NCI-H2107 (cell line): ENCODE measurements at places on chromosomes 3 and 15.

DNA sequence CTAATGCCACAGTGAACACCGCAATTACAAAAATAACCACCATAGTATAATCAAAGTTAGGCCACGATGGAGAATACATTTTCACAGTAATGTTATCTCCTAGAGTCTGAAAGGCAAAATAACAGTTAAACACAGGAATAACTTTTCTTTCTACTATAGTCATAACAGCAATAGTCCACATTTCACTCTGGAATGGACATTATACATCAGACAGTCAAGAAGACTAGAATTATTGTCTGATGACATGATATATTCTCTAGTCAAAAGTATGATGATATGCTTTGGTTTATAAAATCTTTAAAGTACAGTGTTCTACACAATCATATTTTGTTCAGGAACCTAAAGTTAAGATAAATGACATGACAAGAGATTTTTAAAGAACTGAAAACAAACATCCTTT, 18.0 kb downstream of the SPPL2A start:
- DNase-seq, result no peak

DNA sequence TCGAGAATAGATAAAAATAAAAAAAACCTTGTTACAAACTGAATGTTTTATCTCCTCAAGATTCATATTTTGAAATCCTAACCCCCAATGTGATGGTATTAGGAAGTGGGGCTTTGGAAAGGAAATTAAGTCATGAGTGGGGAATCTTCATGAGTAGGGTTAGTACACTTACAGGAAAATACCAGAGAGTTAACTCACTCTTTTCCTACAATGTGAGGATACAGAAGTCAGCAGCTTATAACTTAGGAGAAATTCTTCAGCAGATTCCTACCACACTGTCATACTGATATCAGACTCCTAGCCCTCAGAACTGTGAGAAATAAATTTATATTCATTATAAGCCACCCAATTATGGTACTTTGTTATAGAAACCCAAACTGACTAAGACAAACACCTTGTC, 453.1 kb downstream of the GBE1 start:
- DNase-seq, result no peak

GRCh38 chr3:43256714-43257461, 29.5 kb upstream of the SNRK start:
- no peak for DNase-seq

DNA sequence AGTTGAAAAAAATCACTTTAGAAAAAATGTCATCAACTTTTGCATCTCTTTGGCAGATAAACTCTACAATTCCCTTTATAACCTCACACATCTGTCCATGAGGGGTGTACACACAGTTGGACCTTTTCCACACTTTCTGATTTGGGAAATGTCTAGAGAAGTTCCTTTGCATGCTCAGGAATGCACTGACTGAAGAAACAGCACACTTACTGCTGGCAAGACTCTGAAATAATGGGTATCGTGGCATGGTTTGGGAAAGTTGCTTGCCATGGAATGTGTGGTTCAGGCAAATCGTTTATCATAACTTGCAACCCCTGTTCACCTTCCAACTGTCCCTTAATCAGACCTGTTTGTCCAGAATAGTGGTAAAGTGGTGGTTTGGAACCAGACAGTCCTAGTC, 135.3 kb upstream of the TGFBR2 start:
- DNase-seq, result no peak

DNA sequence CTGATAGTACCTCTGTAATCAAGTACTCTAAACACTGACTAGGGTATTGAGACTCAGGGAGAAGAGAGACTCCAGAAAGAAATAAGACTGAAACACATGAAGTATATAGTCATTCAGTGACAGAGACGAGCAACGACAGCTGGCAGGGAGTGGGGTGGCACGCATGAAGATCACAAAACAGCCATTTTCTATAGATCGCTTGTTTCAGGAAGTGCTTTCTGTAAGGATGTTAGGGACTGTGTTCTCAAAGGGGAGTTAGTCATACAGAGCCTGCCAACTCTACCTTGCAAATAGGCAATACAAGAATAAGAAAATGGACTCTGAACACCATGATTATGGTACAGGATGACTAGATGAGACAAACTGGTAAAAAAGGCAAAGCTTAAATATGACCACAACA, 139.5 kb downstream of the TBL1XR1 start:
- DNase-seq, result no peak

DNA sequence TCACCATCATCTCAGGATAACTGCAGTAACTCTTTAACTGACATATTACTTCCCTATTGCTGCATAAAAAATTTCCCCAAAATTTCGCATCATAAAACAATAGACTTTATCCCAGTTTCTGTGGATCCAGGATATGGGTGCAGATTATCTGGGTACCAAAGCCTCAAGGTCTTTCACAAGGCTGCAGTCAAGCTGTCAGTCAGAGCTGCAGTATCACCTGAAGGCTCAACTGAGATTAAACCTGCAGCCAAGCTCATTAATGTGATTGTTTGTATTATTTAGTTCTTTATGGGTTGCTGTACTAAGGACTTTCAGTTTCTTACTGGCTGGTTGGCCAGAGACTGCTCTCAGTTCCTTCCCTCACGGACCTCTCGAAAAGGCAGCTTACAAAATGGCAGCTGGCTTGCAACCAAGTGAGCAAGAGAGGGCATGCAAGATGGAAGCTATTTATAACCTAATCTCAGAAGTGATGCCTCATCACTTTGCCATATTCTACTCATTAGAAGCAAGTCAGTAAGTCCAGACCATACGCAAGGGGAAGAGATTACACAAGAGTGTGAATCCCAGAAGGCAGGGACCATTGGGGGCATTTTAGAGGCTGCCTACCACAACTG, 54.9 kb downstream of the DCUN1D1 start:
- DNase-seq, result no peak

DNA sequence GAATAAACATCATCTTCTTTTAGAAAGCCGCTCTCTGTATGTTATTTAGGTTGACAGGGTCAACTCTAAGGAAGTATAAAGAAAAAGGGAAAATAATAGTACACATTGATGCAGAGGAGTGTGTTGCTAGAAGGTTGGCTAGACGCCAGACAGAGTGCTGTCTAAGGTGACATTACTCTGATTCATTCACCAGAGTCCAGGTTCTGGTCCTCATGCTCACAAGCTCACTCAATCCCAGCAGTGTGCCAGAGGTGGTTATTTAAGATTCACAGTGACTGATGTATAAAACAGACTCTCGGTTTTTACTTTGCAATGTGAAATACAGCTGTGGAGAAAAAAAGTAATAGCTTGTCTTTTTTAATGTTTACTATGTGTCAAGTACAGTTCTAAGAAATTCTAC, 1.7 kb downstream of the CFAP44 start:
- no peak for DNase-seq

DNA sequence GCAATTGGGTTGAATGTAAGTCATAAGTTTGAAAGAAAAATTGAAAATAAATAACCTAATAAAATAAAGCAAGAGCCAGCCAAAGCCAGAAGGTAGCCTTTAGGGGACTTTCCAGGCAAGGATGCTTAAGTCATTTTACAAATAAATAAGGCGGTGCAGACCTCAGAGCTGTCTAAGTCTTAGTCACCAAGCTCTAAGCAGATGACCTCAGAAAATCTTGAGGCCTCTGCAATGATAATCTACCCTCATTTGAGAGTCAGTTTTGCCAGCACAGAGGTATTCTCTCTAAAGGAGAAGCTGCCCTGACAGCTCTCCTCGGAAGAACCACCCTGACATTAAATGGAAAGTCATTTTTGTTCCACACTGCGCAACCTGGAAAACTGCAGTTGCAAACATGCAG, 113.9 kb downstream of the OXNAD1 start:
- no peak for DNase-seq

DNA sequence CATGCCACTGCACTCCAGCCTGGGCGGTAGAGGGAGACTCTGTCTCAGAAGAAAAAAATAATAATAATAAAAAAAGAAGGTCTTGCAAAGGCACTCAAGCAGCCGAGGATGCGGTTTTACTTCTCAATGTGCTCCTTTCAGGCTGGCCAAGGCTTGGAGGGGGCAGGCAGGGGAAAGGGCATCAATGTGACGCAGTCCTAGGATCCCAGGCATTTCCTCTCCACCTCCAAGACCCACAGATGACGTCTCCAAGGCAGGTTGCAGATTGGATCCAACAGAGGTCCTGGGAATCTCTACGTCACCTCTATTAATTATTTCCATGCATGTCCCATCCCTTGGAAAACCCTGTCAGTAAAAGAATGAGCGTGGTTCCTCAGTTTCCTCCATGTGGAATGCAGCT, 56.2 kb downstream of the FAM43A start:
- DNase-seq, result no peak

- peak; percentile 60 for DNase-seq
These were observed 24.4 kb upstream of the TXNRD3 start for GRCh38 chr3:126679318-126679751.

- peak; percentile 70 for DNase-seq
These were observed 12.9 kb downstream of the C15orf62 start for GRCh38 chr15:40782609-40783227.

DNA sequence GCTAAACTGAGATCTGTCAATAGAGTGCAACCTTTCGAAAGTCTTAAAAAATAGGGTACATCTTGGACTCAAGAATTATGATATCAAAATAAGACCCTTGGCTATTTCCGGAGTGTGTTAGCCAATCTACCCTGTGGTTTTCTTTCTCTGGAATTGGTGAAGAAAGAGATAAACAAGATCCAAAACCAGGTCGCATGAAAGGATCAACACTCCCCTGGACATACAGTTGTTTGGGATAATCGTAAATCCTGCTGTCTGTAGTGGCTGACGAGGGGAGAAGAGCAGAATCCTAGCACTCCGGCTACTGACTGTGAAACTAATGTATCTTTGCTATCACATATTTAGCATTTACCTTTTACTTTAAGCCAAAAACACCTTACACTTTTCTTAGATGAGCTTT, 30.9 kb downstream of the FNDC3B start:
- no peak for DNase-seq

- DNase-seq, result no peak
These were observed 54.5 kb upstream of the CHRNA7 start for GRCh38 chr15:31975830-31976229.

GRCh38 chr3:183226333-183226890, 26.6 kb upstream of the B3GNT5 start:
- DNase-seq, result no peak

GRCh38 chr15:98755138-98755537, 106.8 kb downstream of the IGF1R start:
- DNase-seq, result no peak

DNA sequence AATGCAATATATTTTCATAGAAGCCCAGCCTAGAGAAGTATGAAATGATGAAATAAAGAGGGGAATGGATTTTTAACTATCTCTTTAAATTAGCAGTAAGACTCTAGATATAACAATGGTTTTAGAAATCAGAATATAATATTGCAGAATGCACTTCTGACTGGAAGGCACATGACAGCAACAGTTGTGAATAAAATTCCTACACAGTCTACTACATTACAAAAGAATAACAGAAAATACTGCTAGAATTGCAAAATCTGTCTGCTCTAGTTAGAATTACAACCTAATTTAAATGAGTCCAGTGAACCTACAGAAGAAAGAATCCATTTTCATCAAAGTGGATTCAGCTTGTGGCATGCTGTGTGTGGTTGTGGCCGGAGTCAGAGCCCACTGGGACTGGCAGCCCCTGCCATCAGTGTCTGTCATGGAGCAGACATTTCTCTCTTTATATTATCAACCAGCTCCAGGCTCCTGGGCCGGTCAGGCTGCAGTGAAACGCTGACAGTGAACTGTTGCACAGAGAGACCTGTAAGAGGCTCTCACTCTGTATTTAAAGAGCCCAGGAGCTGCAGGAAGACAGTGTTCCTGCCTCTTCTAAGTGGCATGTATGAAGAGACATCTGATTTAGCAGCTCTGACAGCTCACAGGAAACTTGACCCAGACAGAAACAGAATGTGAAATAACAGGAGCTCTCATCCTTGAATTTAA, 1523.8 kb upstream of the CADM2 start:
- no peak for DNase-seq

DNA sequence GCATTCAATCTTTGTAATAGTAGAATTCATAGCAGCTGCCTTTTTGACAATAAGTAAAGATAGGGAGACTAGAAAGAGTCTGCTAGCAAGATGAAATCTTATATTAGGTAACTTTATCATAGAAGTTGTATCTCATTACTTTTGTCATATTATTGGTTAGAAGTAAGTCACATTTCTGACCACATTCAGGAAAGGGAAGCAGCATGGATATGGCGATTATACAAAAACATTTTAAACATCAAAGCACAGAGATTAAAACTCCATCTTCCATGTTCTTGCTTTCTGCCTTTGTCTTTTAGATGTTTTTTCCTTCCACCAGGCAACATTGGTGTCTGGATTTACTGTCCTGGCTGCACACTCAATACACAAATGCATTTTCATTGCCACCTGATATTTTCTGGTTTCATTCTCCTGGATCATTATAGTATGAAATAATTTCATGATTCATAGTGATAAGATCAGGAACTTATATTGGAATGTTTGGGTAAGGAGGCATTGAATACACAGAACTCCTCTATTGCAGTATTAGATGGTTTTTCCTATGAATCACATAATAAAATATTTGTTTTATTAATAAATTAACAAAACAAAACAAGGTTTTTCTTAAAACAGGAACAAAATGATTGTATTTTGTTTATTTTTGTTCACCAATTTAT, 1460.3 kb upstream of the CADM2 start:
- DNase-seq, result no peak

GRCh38 chr15:93152951-93153350, 63.9 kb upstream of the RGMA start:
- DNase-seq, result no peak

- DNase-seq, result no peak
These were observed 53.9 kb downstream of the TRIM69 start for GRCh38 chr15:44790215-44790614.

DNA sequence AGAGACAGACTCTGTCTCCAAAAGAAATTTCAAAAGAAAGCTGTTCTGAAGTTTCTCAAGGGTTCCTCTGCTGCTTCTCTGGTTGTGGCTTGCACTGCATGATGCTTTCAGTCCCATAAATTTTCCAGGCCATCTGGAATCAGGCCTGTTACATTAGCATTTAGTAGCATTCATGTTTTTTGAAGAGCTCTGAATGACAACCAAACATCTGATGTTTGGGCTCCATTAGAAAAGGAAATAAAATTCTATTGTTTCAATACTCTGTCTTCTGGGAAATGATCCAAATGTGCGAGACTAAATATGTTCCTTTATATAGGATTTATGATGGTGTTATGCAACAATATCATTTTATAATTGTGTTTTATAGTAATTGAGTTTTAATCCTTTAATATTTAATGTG, 455.8 kb downstream of the GABRG3 start:
- no peak for DNase-seq
